Vagina (tissue), 2 donors: ENCODE measurements at places on chromosomes 2 and 18.

- DNase-seq: no peak
Observed at GRCh38 chr2:128040166-128040771, 12.4 kb upstream of the SAP130 start.

GRCh38 chr2:145757503-145758246 lies 1237.8 kb upstream of the ZEB2 start:
- no peak for DNase-seq

- no peak for DNase-seq
Observed at GRCh38 chr2:85769236-85769982, 15.6 kb downstream of the ATOH8 start.

DNA sequence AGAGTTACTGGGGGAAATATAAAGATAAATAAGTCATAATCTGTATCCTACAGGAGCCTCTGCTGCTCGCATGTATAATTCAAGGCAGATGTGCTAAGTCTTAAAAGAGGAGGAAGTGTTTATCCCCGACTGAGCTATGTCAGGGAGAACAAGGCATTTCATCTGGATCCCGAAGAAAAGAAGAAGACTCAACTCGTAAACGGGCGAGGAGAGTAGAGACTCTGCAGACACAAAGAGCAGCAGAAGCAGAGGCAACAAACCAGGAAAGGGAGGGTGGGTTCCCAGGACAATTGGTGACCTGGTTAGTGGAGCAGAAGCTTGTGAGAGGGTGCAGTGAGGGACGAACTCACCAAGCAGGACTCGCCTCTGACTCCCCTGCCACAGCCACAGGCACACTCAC lies 368.6 kb downstream of the EIPR1 start:
- no peak for DNase-seq
